Fibroblast of lung (primary cell): ENCODE measurements at places on chromosomes 16 and 17. TPM values are rescaled to one million over a fixed set of nuclear protein-coding genes. Genes with fewer than 3 reads are reported as not detected.

CCL13 gene
- total RNA-seq = under 0.01 TPM in 1 of 2 replicates, not detected in the other

GRAPL gene
- total RNA-seq = under 0.01 and 0.17 TPM in 2 replicates

SLC5A11 gene
- total RNA-seq = under 0.01 TPM in 1 of 2 replicates, not detected in the other

CD300A gene
- total RNA-seq = not detected in 2 replicates

TNP2 gene
- not detected in 2 replicates for total RNA-seq

ABHD15 gene
- total RNA-seq = 5.6 and 11.9 TPM in 2 replicates

RHBDF1 gene
- total RNA-seq = 32.9 and 53.8 TPM in 2 replicates

DNA sequence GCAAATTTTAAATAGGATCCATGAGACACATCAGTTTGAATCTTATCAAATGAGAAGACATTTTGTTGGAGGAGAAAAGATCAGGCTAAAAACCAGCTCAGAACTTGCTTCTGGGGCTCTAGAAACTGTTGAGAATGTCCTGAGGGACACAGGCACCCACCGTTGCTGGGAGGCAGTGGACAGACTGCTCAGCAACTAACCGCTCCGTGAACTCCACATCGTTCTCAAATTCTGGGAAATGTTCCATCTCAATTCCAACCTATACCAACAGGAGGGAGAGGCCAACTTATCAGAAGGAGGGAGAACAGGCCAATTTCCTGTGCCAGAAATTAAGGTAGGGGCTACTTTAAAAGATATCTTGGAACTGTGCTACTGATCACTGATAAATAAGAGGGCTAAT is 8.3 kb downstream of the TAT start:
- H3K27ac ChIP-seq = no peak overlapping the region
- no peaks in the 10 kb centered on the region for H3K27me3 ChIP-seq
- no peaks in the 10 kb centered on the region for H3K4me1 ChIP-seq

DNA sequence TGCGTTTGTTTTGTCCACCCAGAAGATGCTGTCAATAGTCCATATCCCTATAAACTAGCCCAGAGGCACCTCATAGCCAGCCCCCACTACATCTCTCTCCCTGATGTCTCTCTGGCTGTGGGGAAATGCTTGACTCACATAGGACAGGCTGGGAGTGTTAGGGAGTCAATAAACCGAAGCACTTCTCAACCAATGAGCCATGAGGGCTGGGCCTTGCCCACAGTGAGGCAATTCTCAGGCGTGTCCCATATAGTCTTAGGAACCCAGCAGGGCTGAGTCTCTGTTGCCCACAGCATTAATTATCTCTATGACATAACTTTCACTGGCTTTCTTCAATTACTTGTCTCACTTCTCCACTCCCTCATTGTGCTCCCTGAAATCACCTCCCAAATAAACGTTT is 387.3 kb upstream of the CDH11 start:
- H3K36me3 ChIP-seq = no peaks in the 10 kb centered on the region
- no peaks in the 10 kb centered on the region for H3K27me3 ChIP-seq
- no peak overlapping the region for H3K27ac ChIP-seq
- no peak overlapping the region for H3K4me3 ChIP-seq
- no peaks in the 10 kb centered on the region for H3K4me1 ChIP-seq
- DNase-seq = no peak

- H3K4me3 ChIP-seq = no peak overlapping the region
- H3K36me3 ChIP-seq = no peaks in the 10 kb centered on the region
- H3K4me1 ChIP-seq = peaks cover 21% of the 10 kb centered on the region
- no peak overlapping the region for H3K27ac ChIP-seq
- no peak for DNase-seq
- no peaks in the 10 kb centered on the region for H3K27me3 ChIP-seq
Measured at GRCh38 chr16:89412811-89413210, 77.5 kb downstream of the ANKRD11 start.

GRCh38 chr17:48126532-48126850 is 18.9 kb downstream of the SNX11 start:
- H3K4me3 ChIP-seq = no peak overlapping the region
- no peaks in the 10 kb centered on the region for H3K27me3 ChIP-seq
- H3K4me1 ChIP-seq = no peaks in the 10 kb centered on the region
- H3K36me3 ChIP-seq = peaks cover 3% of the 10 kb centered on the region
- H3K27ac ChIP-seq = no peak overlapping the region
- DNase-seq = no peak

DNA sequence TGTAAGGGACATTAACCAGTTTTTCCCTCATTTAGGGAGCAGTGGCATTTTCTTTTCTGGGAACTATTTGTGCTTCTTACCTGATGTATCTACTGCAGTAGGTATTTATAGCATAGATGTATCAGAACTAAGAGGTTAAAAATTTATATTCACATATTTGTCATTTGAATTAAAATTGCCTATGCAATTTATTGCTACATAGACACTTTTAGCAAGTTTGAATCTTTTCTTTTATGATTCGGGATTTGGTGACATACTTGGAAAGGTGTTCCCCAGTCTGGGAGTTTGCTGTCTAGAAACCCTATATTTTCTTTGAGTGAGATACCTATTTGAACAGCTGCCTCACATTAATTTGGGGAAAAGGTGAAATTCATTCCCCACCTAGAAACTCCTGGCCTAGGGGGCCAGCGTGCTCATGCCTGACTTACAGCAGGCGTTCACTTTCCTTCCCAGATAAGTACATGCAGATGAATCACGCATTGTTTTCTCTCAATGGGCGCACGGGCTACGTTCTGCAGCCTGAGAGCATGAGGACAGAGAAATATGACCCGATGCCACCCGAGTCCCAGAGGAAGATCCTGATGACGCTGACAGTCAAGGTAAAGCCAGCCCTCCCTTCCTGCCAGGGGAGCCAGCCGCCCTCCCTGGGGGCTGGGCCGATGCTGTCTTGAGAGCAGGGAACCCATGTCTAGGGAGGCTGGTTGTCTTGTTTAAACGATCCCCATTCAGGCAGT is 73.8 kb downstream of the SDR42E1 start:
- no peak overlapping the region for H3K4me3 ChIP-seq
- H3K4me1 ChIP-seq = peaks cover 4% of the 10 kb centered on the region
- no peaks in the 10 kb centered on the region for H3K36me3 ChIP-seq
- H3K27ac ChIP-seq = no peak overlapping the region
- no peak for DNase-seq

- no peaks in the 10 kb centered on the region for H3K36me3 ChIP-seq
- no peaks in the 10 kb centered on the region for H3K27me3 ChIP-seq
- peak overlapping the region; percentile 61 for H3K27ac ChIP-seq
- H3K4me3 ChIP-seq = peak overlapping the region; percentile 57
Measured at GRCh38 chr17:17722906-17723353, 41.7 kb downstream of the RAI1 start.

GRCh38 chr16:782766-783403 is 5.3 kb downstream of the RPUSD1 start:
- no peak overlapping the region for H3K4me3 ChIP-seq
- H3K27me3 ChIP-seq = no peaks in the 10 kb centered on the region
- H3K36me3 ChIP-seq = peaks cover 10% of the 10 kb centered on the region
- H3K4me1 ChIP-seq = peaks cover 3% of the 10 kb centered on the region

GRCh38 chr16:54285414-54286089 is 1.0 kb downstream of the IRX3 start:
- no peaks in the 10 kb centered on the region for H3K36me3 ChIP-seq
- H3K4me3 ChIP-seq = peak overlapping the region; percentile 7
- H3K27ac ChIP-seq = no peak overlapping the region
- peaks cover 75% of the 10 kb centered on the region for H3K27me3 ChIP-seq
- no peaks in the 10 kb centered on the region for H3K4me1 ChIP-seq

DNA sequence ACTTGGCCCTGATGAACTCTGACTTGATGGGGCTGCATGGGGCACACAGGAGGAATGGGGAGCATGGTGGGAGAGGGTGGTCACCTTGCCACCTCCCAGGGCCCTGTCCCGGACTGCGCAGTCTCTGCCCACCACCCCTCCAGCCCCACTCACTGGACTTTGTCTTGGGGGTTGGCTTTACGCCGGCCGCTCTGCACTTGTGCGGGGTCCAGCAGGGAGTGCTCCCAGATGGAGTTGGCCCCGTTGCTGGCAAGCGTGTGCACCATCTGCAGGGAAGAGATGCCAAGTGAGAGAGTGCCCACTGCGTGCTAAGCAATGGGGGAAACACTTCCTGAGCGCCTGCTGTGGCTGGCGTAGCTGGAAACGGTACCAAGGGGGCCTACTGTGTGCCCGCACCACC is 6.7 kb downstream of the GIT1 start:
- H3K4me3 ChIP-seq = no peak overlapping the region
- no peak overlapping the region for H3K27ac ChIP-seq
- H3K36me3 ChIP-seq = peaks cover 16% of the 10 kb centered on the region
- H3K27me3 ChIP-seq = no peaks in the 10 kb centered on the region
- peaks cover 4% of the 10 kb centered on the region for H3K4me1 ChIP-seq

DNA sequence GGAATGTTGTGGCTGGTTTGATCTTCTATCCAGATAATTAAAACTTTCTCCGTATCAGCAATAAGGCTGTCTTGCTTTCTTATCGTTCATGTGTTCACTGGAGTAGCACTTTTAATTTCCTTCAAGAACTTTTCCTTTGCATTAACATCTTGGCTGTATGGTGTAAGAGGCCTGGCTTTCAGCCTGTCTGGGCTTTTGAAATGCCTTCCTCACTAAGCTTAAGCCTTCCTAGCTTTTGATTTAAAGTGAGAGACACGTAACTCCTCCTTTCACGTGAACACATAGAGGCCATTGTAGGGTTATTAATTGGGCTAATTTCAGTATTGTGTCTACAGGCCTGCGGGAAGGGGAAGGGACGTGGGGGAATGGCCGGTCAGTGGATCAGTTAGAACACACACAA is 42.9 kb downstream of the MSI2 start:
- no peak overlapping the region for H3K27ac ChIP-seq
- H3K36me3 ChIP-seq = no peaks in the 10 kb centered on the region
- no peak for DNase-seq
- no peaks in the 10 kb centered on the region for H3K27me3 ChIP-seq

DNA sequence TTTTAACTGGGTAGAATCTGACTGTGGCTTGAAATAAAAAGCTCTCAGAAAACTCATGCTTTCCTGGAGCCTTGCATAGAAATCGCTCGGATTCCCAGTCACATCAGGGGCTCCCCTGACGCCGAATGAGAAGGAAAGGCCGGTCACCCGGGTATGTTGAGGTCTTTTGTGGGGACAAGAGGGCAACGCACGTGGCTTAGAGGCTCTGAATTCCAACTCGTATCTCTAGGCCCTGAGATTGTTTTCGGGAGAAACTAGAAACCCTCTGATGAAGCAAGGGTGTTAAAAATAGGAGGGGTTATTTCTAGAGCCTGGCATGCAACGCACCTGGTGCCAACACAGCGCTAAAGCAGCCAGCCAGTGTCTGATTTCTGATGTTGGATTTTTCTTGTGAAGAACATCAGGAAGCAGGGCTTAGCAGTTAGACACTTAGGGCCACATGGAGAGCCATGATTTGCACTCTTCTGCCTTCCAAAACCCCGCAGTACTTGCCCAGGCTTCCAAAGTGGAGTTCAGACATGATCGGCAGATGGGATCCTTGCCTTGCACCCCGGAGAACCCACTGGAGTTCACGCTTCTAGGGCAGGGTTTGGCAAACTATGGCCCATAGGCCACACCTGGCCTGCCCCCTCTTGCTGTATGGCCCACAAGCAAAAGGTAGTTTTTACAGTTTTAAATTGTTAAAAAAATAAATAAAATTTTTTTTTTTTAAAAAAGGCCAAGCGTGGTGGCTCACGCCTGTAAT is 12.6 kb downstream of the CACNG1 start:
- H3K4me1 ChIP-seq = no peaks in the 10 kb centered on the region
- no peaks in the 10 kb centered on the region for H3K27me3 ChIP-seq
- H3K27ac ChIP-seq = no peak overlapping the region
- no peak overlapping the region for H3K4me3 ChIP-seq
- no peak for DNase-seq
- H3K36me3 ChIP-seq = no peaks in the 10 kb centered on the region

DNA sequence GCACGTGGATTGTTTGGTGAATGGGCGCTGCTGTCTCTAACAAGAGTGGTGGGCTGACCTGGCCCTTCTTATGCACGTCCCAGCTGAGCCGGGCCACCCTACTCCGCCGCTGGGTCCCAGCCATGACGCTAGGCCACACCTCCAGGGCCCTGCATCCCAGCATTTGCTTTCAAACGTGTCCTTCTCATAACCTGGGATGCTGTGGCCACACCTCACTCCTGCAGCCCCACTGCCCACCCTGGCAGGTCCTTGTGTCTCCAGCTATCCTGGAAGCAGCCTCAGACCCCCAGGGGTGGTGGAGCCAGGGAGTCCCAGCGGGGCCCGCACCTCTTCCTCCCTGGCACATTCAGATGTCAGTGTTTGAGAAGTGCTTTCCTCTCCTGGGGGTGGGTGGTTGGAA is 168.6 kb downstream of the IRF8 start:
- H3K27me3 ChIP-seq = peaks cover 8% of the 10 kb centered on the region
- no peak overlapping the region for H3K27ac ChIP-seq
- H3K4me1 ChIP-seq = no peaks in the 10 kb centered on the region

DNA sequence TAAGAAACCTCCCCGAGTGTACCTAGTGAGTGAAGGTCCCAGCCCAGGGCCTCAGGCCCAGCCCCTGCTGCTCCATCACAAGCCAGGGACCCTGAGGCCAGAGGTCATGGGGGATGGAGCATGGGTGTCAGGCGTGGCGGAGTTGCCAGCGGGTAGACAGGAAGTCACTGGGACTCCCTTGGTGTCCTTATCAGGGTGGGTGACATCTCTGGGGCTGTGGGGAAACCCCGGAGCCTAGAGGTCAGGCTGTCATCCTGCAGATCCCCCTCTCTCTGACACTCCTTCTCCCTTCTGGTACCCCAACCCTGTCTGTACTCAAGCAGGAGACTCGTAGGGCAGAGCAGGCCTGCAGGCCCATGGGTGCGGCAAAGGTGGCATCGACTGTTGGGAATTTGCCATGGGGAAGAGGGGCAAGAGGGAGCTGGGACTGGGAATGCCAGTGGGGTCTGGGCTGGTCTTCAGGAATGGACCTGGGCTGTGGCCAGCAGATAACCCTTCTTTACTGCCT is 10.8 kb upstream of the ADGRG1 start:
- DNase-seq = no peak
- H3K4me1 ChIP-seq = no peaks in the 10 kb centered on the region
- no peaks in the 10 kb centered on the region for H3K36me3 ChIP-seq
- no peak overlapping the region for H3K4me3 ChIP-seq

- no peak overlapping the region for H3K4me3 ChIP-seq
- no peak overlapping the region for H3K27ac ChIP-seq
- H3K36me3 ChIP-seq = peaks cover 15% of the 10 kb centered on the region
- no peaks in the 10 kb centered on the region for H3K27me3 ChIP-seq
Measured at GRCh38 chr16:75576384-75576811, 10.2 kb downstream of the GABARAPL2 start.

DNA sequence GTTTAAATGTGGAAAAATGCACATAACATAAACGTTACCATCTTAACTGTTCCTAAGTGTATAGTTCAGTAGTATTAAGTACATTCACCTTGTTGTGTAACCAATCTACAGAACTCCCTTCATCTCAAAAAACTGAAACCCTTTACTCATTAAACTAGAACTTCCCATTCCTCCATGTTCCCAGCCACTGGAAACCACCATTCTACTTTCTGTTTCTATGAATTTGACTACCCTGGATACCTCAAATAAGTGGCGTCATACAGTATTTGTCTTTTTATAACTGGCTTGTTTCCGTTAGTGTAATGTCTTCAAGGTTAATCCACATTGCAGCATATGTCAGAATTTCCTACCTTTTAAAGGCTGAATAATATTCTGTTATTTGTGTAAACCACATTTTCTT is 38.2 kb downstream of the NF1 start:
- H3K27ac ChIP-seq = no peak overlapping the region
- no peaks in the 10 kb centered on the region for H3K27me3 ChIP-seq
- H3K36me3 ChIP-seq = peaks cover 2% of the 10 kb centered on the region
- H3K4me3 ChIP-seq = no peak overlapping the region
- H3K4me1 ChIP-seq = no peaks in the 10 kb centered on the region
